ENCODE measurements at places on chromosomes 13 and 19. TPM values are rescaled to one million over a fixed set of nuclear protein-coding genes. Genes with fewer than 3 reads are reported as not detected.

DNA sequence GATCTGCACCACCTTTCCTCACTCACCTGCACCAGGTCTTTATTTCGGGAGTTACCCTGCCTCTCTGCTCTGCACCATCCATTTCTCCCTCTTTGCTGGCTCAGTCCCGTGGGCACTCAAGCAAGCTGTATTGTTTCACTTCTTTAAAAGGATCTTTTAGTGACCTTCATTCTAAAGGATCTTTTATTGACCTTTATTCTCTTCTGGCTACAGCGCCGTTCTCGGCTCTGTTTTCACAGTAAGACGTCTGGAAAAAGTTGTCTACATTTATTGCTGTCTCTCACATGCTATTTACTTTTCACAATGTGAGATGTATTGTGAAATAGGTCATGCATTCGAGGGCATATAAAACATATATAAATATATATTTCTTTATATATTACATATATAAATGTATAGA is 35.6 kb upstream of the ARGLU1 start:
- H3K4me1 ChIP-seq, result no peaks in the 10 kb centered on the region
- H3K4me3 ChIP-seq, result no peak overlapping the region
- no peak overlapping the region for H3K27ac ChIP-seq

DNA sequence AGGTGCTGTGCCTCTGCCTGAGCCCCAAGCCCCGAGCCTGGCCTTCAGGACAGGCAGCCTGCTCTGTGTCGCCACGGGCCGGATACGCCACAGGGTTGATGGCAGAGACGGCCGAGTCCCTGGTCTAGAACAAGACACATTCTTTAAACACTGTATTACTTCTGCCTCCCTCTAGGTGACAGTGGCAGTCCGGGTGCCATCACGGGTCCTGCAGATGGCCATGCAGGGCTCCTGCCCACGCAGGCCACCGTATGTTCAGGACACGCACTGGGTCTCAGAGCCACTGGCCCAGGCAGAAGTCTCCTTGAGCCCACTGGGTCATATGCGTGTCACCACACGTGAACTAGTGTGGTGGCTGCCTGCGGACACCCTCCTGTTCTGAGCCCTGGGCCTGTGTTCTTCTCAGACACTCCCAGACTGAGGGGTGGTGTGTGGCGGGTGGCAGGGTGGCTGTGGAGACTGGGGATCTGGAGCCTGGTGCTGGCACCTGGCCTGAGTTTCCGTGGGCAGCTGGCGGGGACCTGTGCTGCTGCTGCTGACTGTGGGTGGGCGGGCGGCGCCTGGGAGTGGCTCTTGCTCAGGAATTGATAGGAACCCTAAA is 4.4 kb downstream of the PLEKHJ1 start:
- no peak overlapping the region for H3K4me3 ChIP-seq
- H3K4me1 ChIP-seq, result peaks cover 12% of the 10 kb centered on the region
- no peak overlapping the region for H3K27ac ChIP-seq
- no peak for DNase-seq
- H3K27me3 ChIP-seq, result no peaks in the 10 kb centered on the region
- H3K36me3 ChIP-seq, result peaks cover 32% of the 10 kb centered on the region

DNA sequence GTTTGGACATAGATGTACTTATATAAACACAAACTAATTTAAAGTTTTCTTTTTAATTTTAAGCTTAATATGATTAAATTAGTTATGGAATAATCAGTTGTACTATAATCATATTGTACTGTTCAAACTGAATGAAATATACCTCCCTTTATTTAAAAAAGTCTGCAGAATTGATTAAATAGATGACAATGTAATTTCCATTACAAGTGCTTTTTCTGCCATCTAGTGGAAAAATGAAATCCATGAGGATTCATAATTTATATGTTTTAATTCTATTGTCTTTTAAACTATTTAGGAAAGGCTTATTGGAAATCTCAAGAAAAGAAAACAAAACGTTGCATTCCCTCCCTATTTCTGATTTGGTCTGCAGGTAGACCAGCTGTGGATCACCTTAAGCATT is 30.9 kb downstream of the MZT1 start:
- H3K4me1 ChIP-seq, result no peaks in the 10 kb centered on the region
- no peak overlapping the region for H3K4me3 ChIP-seq
- no peak for DNase-seq
- no peaks in the 10 kb centered on the region for H3K36me3 ChIP-seq
- no peaks in the 10 kb centered on the region for H3K27me3 ChIP-seq

DNA sequence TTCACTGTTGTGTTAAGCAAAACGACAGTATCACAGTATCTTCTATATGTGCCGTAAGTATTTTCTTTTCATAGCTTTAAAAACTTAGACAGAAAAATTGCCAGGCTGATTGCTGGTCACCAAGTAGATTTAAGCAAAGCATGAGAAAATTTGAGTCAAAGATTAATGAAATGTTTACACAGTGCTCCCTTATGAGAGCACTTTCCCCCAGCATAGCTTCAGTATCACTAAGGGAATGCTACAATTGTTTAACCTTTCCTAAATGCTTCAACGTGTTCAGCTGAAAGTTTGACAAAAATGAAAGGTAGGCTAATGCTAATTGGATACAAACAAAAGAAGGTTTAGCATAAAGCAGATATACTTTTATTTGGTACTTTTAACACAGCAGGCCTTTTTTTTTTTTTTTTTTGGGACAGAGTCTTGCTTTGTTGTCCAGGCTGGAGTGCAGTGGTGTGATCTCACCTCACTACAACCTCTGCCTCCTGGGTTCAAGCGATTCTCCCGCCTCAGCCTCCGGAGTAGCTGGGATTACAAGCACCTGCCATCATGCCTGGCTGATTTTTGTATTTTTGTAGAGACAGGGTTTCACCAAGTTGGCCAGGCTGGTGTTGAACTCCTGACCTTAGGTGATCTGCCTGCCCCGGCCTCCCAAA is 23.4 kb downstream of the PCCA start:
- no peak overlapping the region for H3K27ac ChIP-seq
- H3K4me1 ChIP-seq, result peaks cover 9% of the 10 kb centered on the region
- peaks cover 2% of the 10 kb centered on the region for H3K36me3 ChIP-seq
- no peak overlapping the region for H3K4me3 ChIP-seq
- no peak for DNase-seq
- H3K27me3 ChIP-seq, result no peaks in the 10 kb centered on the region

DNA sequence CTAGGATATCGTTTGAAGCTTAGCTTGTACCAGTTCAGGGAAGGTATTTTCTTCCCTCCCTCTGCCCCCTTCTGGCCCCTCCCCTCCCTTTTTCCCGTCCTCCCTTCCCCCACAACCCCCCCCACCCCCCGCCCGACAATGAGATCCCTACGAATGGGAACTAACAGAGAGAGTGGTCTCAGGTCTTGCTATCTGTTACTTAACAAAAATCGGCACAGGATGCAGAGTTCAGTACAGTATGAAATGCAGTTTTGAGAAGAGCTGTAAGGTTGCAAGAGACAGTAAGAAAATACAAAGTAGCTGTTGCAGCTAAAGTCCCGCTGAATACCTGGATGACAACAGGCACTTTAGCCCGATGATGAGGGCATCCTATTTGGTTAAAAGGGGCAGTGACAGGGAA is 3.1 kb upstream of the DACH1 start:
- no peak overlapping the region for H3K4me3 ChIP-seq
- H3K4me1 ChIP-seq, result no peaks in the 10 kb centered on the region
- H3K27me3 ChIP-seq, result peaks cover 5% of the 10 kb centered on the region
- no peaks in the 10 kb centered on the region for H3K36me3 ChIP-seq
- DNase-seq, result no peak

DNA sequence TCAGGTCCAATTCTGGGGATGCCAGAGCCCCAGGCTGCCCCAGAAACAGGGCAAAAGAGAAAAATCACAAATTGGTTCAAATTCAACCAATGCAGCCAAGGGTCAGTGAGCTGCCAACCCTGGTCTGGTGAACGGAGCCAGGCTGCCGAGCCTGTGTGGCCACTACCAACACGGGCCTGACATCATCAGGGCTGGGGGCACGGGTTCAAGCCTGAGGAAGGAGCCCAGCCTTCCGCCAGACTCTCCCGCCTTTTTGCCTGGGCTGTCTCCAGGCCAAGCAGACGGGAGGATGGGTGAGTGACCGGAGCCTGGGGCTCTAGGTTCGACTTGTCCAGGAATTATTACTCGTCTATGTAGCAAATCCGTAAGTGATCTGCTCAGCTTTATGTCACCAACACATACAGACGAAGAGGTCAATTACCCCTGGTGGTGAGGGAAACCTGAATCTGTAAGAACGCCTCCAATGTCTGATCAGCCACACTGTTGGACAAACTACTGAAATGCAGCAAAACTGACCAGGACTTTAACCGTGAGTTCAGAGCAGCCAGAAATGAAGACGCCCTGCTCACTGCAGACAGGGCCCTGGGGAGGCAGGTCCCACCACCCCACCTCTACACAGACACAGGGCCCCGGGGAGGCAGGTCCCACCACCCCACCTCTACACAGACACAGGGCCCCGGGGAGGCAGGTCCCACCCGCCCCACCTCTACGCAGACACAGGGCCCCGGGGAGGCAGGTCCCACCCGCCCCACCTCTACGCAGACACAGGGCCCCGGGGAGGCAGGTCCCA is 31.8 kb downstream of the RAB20 start:
- no peak overlapping the region for H3K27ac ChIP-seq
- H3K27me3 ChIP-seq, result no peaks in the 10 kb centered on the region
- H3K36me3 ChIP-seq, result no peaks in the 10 kb centered on the region
- H3K4me1 ChIP-seq, result peaks cover 14% of the 10 kb centered on the region
- DNase-seq, result no peak
- H3K4me3 ChIP-seq, result no peak overlapping the region

DNA sequence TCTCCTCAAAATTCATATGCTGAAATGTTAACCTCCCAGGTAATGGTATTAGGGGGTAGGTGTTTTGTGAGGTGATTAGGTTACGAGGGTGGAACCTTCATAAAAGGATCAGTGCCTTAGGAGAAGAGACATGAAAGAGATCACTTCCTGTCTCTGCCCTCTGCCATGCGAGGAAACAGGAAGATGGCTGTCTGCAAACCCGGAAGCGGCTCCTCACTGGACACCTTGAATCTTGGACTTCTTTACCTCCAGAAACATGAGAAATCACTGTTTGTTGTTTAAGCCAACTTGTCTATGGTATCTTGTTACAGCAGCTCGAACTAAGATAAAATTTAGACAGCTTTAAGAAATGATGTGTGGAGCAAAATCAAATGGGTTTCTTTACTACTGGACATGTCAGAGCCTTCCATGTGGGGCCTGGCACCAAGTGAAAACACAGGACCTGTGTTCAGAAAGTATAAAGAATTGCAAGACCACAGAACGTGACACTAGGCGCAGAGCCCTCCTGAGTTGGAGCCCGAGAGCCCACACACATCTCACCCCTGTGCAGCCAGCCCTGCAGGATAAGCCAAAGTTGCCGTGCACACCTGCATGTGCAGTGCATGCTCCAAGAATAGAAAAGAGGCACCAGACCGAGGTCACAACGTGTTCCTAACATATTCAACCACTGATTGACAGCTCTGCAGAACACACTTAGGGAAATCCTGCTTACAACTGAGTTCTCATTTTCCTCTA is 112.5 kb upstream of the UQCRFS1 start:
- DNase-seq, result no peak
- no peaks in the 10 kb centered on the region for H3K4me1 ChIP-seq
- no peak overlapping the region for H3K4me3 ChIP-seq

GRCh38 chr13:27036236-27036981 is 135.2 kb downstream of the USP12 start:
- H3K27ac ChIP-seq, result no peak overlapping the region
- DNase-seq, result no peak
- H3K27me3 ChIP-seq, result no peaks in the 10 kb centered on the region
- no peaks in the 10 kb centered on the region for H3K36me3 ChIP-seq
- H3K4me3 ChIP-seq, result no peak overlapping the region

DNA sequence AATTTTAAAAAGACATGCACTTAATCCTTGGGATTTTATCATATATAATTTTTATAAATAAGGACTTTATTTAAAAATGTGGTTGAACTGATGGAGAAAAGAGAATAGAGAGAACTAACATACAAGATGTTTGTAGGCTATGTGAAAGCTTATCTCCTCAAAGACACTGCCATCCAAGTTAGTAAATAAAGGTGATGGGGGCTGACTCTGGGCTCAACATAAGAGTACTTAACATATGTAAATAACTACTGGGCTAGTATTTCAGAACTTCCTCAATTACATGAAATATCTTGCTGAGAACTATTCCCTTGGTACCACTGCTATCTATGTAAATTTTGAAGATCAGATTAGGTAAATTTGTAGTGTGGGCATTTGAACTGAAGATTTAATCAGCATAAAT is 1017.3 kb upstream of the PCDH20 start:
- H3K4me1 ChIP-seq, result no peaks in the 10 kb centered on the region
- no peak for DNase-seq
- no peak overlapping the region for H3K4me3 ChIP-seq
- H3K27ac ChIP-seq, result no peak overlapping the region
- H3K27me3 ChIP-seq, result no peaks in the 10 kb centered on the region

DNA sequence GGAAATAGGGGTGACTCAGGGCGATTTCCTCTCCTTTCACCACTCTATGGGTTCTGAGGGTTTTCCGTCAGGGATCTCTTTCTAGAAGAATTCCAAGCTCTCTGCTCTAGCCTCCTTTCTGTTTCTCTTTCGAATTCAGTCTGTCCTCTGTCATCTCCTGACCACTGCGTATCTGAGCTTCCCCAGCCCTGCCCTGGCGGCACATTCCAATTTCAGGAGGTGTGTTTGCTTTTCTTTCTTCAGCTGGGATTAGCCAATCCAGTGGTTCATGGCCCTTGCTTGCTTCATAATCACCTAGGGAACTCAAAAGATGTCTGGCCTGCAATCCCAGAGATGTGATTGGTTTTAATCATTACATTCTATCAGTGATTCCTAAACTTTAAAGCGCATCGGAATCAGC is 9.4 kb downstream of the IFNL2 start:
- no peaks in the 10 kb centered on the region for H3K4me1 ChIP-seq
- no peaks in the 10 kb centered on the region for H3K36me3 ChIP-seq
- no peak for DNase-seq
- H3K27me3 ChIP-seq, result no peaks in the 10 kb centered on the region

DNA sequence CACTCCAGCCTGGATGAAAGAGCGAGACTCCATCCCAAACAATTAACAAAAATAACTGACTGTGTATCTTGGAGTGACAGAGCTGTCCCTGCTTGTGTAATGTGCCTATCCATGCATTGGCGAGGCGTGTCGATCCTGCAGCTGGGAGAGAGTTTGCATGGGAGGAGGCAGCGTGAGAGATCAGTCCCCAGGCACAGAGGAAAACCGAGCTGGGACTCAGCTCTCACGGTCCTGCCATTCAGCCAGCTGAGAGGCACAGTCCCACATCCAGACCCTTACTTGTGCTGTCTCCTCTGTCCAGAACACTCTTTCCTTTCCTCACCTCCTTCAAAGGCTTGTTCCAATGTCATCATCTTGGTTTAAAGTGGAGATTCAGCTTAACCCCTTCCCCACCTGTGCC is 11.9 kb upstream of the SULT2B1 start:
- no peak for DNase-seq
- H3K4me3 ChIP-seq, result no peak overlapping the region
- H3K4me1 ChIP-seq, result no peaks in the 10 kb centered on the region
- H3K27me3 ChIP-seq, result no peaks in the 10 kb centered on the region
- no peak overlapping the region for H3K27ac ChIP-seq

DNA sequence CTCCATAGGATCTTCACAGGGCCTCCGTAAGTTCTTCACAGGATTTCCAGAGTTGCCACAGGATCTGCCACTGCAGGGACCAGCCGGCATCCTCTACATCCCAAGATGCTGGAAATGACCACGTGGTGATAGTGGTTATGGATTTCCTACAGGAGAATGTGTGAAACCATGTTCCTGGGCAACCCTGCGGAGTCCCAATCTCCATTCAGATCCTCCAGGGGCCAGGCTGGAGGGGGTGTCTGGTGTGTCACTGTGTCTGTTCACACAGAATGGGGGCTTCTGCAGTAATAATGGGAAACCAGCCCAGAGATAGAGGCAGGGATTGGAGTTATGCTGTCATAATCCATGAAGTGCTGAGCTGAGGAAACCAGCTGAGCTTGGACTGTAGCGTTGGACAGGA is 8.6 kb downstream of the LILRA6 start:
- no peak overlapping the region for H3K27ac ChIP-seq
- no peaks in the 10 kb centered on the region for H3K4me1 ChIP-seq

The SPC24 gene
- 59.1 TPM for total RNA-seq

The HCST gene
- 28.6 TPM for total RNA-seq

The LILRB2 gene
- not detected for total RNA-seq

The KLF1 gene
- 0.24 TPM for total RNA-seq

Data from GM12878 (cell line).